ENCODE measurements at places on chromosomes 1 and 21.
A peak's percentile ranks its signal among the peaks of the same experiment; 100 is the strongest.

GRCh38 chr1:52574594-52574993 is 21.7 kb upstream of the TUT4 start:
- no peak for DNase-seq

DNA sequence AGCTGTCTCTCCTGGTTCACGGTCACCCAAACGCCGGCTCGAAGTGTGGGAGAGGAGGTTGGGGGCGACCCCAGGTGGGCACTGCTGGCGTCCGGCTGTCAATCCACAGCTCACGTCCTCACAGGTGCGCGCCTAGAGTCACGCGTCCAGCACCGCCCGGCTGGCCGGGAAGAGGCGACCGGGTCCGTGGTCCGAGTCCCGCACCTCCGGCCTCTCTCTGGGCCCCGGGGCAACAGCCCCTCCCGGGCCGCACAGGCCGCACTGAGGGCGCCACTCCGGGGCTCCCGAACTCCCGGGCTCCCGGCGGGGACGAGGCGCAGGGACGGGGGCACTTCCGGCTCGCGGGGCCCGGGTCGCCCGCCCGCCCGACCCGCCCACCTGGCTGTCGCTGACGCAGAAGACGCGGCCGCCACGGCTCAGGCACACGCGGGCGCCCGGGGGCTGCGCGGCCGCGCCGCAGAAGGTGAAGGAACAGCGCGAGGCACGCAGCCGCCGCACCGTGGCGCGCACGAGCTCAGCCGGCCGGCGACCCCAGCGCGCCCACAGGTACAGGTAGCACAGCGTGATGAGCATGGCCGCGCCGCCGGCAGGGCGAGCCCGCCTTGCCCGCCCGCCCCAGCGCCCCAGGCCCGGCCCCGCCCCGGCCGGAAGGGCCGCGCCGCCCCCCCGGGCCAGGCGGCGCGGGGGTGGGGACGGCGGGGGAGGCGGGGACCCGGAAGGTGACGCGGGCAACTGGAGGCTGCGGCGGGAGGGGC is at the start of gene HLCS:
HLCS (minus strand) TSS at position 604 of the 755 bp plus-strand sequence; CDS start at position 573, 31 bp downstream.
- DNase-seq, result peak; percentile 28

- no peak for DNase-seq
Observed at GRCh38 chr1:23673086-23673813, 18.4 kb upstream of the RPL11 start.

DNA sequence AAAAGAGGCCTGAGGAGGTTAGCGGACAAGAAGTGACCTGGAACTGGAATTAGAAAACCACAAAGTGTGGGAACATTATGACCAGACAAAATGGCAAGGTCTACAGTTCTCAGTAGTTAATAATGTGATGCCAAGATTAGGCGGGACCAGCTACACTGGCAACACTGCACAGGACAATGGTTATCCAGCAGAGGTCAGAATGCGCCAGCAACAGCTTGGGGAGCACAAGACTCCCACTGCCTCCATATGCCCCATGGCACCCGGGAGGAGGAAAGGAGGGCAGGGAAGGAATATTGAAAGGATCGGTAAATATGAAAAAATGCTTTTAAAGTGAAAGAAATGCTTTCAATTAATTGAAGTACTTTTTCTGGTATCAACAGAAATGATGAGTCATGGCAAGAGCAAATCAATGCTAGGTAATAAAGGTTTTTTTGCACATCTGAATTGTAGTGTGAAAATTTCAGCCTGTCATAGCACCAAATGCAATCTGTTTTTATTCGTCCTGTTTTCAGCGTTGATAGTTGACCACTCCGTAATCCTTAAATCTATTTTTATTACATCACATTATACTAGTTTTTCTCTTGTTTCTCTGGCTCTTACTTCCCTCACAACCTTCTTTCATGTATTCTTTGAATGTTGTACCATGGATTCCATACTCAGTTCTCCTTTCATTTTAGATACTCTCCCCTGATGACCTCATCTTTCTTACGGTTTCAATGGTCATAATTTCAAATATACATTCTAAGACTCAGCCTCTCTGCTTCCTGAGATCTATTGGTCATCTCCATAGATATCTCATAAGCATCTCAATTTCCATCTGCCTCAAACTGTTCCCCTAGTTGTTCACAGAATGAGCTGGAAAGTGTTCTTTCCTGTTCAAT is 30.7 kb downstream of the VCAM1 start:
- no peak for DNase-seq

GRCh38 chr1:19704247-19705113 is 39.8 kb downstream of the HTR6 start:
- peak; percentile 48 for DNase-seq

- no peak for DNase-seq
Observed at GRCh38 chr1:41449326-41449921, 35.1 kb downstream of the EDN2 start.

DNA sequence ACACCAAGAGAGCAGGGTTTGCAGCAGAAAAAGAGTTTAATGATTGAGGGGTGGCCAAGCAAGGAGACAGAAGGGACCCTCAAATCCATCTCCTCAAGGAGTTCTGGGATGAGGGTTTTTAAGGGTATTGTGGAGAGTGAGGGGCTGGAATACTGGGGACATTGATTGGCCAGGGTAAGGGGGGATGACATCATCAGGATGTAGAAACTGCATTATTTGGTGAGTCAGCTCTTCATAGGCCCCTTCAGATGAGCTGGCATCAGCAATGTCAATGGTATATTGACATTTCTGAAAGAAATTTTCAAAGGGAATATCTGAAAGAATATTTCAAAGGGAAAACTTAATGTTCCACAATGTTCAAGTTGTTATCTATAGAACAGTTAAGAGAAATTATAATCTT is 168.1 kb upstream of the SNX7 start:
- DNase-seq, result no peak

- no peak for DNase-seq
Observed at GRCh38 chr1:215052256-215053015, 30.1 kb upstream of the KCNK2 start.

DNA sequence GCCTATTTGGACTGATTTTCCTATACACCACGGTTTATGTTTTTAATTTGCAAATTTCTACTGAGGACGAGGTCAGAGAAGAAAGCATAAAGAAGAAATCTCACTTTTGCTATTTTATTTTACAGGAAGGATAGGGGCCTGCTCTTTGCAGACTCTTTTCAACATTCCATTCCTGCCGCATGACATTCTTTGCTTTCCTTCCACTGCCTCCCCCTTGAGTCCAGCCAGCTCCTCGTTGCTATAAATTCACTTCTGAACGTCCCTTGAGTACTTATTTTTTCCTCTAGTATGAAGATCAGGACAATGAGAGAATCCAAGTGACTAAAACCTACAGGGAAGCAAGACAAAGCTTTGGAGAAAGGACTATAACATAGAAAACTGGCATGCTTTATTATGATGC is 53.4 kb upstream of the PTGFR start:
- DNase-seq, result no peak

DNA sequence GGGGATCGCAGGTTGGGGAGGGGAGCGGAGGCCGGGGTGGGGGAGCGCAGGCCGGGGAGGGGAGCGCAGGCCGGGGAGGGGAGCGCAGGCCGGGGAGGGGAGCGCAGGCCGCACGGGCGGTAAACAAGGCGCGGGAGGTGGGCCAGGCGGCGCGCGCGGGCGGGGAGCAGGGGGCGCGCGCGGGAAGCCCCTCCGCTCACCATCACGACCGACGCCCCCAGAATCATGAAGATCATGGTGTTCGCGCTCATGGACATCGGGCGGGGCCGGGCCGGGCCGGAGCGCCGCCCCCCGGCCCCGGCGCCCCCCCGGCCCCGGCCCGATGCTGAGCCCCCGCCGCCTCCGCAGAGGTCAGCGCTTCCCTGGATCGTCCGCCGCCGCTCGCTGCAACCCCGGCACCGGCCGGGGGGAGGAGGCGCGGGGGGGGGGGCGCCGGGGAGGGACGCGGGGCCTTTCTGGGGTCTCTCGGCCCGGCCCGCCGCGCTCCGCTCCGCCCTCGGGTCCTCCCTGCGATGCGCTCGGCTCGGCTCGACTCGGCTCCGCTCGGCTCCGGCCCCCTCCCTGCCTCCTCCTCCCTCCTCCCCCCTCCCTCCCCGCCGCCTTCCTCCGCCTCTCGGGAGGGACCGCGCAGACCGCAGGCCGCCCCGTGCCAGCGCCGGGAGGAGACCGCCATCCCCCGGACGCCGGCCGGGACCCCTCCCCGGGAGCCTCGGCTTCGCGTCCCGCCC is at the start of gene TMEM240:
TMEM240 (minus strand) TSS at position 535 of the 728 bp plus-strand sequence; CDS start at position 257, 278 bp downstream.
- DNase-seq, result peak; percentile 68

DNA sequence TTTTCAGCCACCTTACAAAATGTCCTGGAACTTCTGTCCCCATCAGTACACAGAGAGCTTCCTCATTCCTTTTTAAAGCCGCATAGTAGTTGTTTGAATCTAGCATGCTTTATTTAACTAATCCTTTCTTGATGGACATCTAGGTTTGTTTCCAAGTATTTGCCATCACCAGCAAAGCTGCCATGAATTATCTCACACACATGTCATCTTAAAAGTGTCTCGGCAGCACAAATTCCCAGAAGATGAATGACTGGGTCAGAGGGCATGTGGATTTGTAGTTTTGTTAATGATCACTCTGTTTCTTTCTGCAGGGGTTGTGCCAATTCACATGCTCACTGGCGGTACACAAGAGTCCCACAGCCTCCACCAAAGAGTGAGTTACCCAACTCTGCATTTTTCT is 68.3 kb downstream of the CLIC6 start:
- DNase-seq, result no peak

DNA sequence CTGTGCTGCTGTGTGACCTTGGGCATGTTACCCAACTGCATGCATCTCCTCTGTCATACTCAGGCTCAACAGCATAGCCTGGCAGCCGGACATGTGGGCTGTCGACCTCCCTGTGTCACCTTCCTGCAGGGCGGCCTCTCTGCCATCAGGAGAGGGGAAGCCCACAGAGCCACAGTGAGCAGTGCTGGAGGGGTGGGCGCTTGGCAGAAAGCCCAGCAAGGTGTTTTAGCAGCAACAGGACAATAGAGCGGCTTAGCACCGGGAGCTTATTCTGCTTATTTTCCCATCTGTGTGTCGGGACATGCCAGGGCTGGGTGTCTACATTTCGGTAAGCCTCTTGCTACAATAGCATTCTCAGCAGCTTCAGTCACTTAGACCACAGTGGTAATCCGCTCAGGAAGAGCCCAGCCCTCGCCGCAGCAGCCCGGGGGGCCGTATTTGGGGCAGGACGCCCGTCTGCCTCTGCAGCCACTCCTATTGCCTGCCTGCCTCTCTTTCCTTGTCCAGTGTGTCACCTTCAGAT is 22.8 kb upstream of the CDK18 start:
- no peak for DNase-seq

DNA sequence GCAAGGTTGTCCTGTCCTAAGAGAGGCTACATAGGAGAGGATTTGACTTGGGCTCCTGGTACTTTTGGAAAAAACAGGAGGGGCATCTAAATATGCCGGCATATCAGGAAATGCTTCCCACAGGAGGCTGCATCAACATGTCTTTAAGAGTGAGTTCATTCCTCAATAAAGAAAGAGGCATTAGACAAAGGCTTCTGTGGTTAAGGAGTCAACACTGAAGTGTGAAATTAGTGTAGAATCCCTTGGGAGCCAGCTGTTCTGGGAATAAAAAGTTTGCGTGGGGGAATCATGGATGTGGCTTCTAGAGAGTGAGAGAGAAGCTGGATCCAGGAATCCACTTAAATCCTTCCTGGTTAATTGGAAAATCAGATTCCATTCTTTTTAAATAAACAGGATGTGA is 69.5 kb downstream of the DNM3 start:
- DNase-seq, result no peak

DNA sequence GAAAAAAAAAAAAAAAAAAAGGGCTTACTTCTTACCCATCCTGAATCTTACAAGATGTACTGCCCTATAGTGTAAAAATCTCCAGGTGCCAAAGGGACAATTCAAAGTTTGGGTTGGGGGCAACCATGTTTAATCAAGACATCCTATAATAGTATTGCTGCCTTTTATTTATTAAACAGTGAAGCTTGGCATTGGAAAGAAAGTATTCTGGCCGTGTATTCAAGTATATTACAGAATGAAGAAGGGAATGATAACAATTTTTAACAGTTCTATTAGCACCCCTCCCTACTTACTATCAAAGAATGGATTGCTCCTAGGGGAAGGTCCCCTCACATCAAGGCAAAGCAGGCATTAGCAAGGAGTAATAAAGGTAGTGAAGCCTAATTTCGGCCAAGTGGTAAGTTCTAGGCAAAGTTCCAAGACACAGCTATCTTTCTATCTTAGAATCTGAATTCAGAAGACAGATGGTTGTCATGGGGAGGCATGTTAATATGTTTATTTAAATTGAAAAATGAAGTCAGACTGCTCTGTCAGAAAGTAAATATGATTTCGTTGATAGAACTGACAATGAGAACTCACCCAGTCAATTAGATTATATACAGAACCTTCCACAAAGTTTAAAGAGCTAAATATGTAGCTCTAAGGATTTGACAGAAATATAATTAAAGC is 24.6 kb downstream of the ST7L start:
- DNase-seq, result no peak

DNA sequence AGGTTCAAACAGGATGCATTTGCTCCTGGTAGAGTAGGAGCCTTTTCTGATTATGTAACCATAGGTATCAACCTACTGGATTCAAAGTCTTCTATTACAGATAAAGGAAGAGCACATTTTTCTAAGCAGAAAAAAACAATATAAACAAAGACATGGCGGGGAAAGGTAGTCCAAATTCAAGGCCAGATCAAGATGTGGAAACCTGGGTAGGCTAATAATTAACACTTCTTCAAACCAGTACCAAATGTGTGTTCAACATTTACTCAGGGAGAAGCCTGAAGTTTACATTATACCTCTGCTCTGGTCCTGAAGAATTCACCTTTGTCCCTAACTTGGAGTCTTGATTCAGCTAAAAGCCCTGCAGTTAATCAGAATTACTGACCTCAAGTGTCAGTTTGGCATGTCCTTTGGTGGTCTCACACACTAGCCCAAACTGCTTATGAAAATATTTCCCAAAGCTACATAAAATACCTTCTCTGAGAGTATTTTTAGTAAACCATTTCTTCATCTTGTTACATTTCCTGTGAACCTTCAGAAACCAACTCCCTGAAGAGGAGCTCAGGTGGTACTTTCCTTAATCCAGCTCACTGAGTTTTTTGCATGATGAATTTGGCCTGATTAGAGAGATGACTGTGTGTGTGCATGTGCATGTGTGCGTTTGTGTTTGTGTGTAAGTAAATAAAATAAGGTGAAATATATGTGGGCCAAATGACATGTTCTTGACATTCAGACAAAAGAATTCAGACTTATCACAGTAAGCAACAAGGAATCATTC is 70.2 kb downstream of the TOR3A start:
- no peak for DNase-seq

DNA sequence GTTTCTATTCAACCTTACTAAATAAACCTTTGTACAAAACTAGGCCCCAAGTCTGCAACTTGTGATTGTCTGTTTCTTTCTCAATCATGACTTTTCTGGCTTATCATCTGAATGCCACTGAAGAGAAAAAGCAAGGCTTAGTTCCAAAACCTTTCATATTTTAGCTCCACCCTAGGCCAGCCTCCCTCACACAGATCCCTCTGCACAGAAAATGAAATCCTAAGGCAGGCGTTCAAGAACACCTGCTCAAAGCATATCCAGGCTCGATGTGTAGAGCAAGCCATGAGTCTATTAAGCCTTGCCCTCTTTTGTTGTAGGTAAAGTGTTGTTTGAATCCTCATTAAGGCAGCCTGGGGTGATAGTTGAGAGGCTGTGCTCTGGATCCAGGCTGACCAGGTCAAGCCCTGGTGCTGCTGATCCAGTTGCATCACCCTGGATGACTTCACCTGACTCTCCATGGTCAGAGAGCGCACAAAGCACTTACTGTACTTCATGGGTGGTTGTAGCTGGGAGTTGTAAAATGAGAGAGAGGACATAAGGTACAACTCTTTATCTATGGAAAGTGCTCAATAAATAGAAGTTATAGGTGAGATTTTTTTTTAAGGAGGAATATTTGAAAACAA is 39.0 kb downstream of the FYB2 start:
- no peak for DNase-seq

- no peak for DNase-seq
Observed at GRCh38 chr1:59015708-59016107, 231.9 kb upstream of the JUN start.

Data from occipital lobe (tissue), 3 donors.